ENCODE measurements at places on chromosomes 12 and 14. TPM values are rescaled to one million over a fixed set of nuclear protein-coding genes. Genes with fewer than 3 reads are reported as not detected.

Gene GPR135
- 1.1 TPM for total RNA-seq

Gene CKB
- total RNA-seq, result 572 TPM

Gene NYNRIN
- 18.3 TPM for total RNA-seq

GRCh38 chr12:113006206-113006605, 27.9 kb downstream of the OAS2 start:
- DNase-seq, result no peak

DNA sequence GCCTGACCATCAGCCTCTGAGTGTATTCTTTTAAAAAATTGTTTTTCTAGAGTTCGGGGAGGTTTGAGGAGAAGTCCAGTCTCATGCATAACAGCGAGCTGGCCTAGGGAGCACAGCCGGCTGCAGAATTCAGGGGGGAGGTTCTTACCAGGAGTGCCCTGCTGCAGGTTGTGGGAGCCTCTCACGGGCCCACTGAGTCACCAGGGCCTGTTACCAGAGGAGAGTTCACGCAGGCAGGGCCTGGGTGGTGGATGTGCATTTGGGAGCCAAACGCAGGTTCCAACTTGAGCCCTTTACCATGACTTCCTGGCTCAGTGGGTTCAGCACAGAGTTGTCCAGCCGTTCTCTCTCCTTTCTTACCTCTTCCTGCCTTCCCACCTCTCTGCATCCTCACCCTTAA, 14.4 kb downstream of the CD9 start:
- DNase-seq, result no peak

DNA sequence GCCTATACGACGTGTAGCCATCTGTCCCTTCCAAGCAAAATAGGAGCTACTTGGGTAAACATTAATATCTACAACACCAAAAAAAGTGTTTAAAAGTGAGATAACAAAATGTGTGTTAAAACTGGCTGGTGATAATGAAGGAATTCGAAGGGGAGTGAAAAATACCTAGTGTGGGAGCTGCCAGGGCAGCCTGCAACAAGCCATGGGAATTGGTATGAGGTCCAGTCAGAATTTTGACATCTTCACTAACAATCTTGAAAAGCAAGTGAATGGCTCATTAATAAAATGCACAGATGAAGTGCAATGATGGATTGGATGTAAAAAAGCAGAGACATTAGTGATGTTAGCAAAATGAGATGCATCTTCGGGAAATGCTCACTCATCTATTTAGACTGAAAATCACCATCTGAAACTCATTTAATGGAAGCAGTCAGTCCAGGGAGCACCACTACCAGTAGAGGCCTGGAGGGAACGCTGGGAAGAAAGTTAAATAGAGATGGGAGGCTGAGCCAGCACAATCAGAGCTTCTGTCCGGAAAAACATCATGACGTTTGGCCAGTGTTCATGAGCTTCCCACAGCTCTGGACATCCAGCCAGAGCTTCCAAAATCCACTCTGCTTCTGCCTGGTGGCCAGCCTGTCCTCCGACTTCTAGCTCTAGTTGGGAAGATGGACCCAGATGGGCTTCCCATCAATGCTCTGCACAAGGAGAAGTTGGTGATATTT, 405.0 kb upstream of the TMTC1 start:
- no peak for DNase-seq

DNA sequence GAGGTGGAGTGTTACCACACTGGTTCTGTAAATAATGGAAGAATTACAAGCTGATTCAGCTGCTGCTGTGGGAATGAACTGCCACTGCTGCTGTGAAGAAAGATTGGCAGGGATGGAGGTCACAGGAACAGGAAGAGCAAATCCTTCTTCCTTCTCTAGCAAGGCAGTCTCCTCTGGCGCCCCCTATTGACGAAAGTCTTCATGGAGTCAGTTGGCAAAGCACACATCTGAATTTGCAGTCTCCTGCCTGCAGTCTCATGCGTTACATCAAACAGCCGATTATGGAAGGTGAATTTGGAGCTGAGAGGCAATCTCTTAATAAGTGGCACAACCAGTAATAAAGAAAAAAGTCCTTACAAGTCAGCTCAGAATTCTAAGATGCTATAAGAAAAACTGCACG, 106.0 kb upstream of the TMTC1 start:
- peak; percentile 44 for DNase-seq

GRCh38 chr12:24750263-24750662, 198.6 kb downstream of the BCAT1 start:
- DNase-seq, result no peak

DNA sequence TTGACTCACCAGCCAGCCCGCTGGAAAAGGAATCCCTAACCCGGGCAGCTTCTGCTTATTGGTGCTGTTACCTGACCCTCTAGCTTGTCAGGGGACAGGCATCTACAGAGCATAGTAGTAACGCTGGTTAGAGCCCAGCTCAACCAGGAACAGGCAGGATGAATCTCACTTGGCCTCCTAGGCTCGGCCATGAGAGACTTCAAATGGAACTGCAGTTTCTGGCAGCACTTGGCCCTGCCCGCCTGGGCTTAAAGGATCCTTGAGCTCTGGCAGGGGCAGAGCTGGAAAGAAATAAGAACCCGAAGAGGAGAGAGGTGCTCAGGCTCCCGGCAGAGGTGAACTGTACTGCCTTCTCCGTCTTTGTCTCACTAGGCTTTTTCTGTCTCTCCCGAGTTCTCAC, 2.3 kb upstream of the LHX5 start:
- DNase-seq, result no peak

DNA sequence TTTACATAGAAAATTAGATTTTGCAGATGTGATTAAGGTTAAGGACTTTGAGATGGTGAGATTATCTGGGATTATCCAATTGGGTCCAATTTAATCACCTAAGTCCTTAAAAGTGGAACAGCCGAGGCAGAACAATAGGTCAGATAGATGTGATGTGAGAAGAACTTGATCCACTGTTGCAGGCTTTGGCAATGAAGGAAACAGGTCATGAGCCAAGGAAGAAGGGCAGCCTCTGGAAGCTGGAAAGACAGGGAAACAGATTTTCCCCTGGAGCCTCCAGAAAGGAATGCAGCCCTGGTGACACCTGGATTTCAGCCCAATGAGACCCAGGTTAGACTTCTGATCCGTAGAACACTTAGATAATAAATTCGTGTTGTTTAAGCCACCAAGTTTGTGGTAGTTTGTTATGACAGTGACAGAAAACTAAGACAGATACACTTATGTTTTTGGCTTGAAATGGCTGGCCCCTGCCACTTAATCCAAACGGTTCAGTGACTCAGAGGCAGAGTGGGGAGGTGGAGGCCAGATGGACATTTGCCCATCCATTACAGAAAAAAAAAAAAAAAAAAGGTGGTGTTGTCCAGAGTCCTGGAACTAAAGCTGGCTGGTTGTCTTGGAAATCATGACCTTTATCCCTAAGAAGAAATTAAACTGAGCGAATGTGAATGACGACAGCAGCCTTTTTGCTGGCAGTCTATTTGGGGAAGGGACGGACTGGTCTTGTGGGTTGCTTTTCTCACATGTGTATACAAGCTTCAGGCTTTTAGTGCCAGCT, 181.9 kb upstream of the NRXN3 start:
- no peak for DNase-seq

DNA sequence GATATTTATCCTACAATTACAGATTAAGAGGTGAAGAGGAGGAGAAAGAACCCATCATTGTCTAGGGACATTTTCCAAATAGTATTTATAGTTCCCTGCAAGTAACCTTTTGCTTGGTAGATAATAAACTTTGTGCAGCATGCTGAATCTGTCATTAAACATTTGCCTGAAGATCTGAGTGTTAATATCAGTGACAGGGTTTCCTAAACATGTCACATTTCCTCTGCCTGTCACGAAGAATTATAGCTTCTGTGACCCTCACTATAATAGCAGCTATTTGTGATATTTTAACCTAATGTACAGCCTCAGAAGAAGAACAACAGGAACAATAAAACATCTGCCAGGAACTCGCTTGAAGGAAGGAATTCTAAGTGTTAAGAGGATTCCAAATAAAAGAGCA, 350.3 kb downstream of the GXYLT1 start:
- DNase-seq, result no peak

DNA sequence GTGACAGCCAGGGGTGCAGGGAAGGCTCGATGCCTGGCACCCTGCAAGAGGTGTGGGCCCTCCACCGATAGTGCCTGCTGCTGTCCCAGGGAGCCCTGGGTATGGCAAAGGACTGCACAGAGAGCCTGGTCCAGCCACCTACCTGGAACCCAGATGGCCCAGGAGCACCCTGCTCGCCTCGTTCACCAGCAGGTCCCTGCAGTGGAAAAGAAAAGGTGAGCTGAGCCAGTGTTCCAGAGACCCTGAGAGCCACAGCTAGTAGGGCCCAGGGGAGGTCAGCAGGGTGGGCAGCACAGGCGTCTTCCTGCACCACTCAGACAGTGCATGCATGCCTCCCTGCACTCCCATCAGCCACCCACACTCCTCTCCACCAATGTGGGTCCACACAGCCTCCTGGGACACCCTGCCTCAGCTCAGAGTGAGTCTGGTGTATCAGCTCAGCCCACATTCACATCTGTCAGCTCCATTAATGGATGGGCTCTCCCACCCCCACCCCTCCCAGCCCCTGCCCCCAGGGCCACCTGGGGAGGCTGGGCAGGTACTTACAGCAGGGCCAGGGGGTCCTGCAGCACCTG, 20.2 kb downstream of the TMEM106C start:
- no peak for DNase-seq

- DNase-seq, result no peak
Measured at GRCh38 chr14:52313462-52313861, 650 bp upstream of the PTGER2 start.

- no peak for DNase-seq
Measured at GRCh38 chr14:96501217-96501739, 904 bp upstream of the PAPOLA start.
